ENCODE measurements at places on chromosomes 5 and 9. TPM values are rescaled to one million over a fixed set of nuclear protein-coding genes. Genes with fewer than 3 reads are reported as not detected.

PRRT1B gene
- not detected for total RNA-seq

PCDHB13 gene
- total RNA-seq = 12.7 TPM

SPINK7 gene
- total RNA-seq = not detected

BARHL1 gene
- not detected for total RNA-seq

C9orf153 gene
- 0.27 TPM for total RNA-seq

IARS1 gene
- total RNA-seq = 160 TPM

MTRR gene
- 37.9 TPM for total RNA-seq

TAF1L gene
- total RNA-seq = not detected

PAXX gene
- 50.7 TPM for total RNA-seq

PCDHAC1 gene
- 25.2 TPM for total RNA-seq

WNT8A gene
- not detected for total RNA-seq

Data from glutamatergic neuron (in vitro differentiated cells).